ENCODE measurements at places on chromosomes 1 and 21.

DNA sequence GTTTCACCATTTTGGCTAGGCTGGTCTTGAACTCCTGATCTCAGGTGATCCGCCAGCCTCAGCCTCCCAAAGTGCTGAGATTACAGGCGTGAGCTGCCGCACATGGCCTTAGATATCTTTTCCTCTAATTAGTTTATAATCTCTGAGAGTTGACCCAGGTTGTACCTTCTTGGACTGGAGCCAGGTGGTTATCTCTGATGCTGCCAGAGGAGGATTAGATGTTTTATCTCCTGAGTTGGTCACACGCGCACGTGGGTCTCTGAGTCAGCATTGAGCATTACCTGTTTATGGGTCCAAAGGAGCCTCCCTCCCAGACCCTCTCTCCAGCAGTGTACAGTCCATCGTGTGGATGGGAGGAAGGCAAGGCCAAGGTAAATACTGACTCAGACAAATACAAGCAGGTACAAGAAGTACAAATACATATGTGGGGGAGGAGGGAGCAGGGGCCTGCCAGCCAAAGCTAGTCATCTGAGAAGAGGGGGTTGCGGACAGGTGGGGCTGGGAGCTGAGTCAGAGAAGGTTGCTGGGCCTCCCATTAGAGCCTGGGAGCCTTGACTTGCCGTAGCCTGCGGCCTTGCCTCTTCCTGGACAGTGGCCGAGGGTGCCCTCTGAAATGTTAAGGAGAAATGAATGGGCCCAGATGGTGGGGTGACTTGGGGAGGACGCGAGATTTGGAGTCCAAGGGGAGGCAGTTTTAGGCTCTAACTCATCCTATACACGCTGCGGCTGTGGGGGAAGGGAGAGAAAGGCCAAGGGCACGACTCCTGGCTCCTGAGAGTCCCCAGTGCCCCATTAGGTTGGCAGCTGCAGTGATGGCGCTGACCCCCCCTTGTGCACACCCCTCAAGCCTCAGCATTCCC lies 13.1 kb downstream of the IL6R start:
- peak; percentile 42 for DNase-seq

GRCh38 chr1:27577504-27578188 lies 26.3 kb downstream of the AHDC1 start:
- no peak for DNase-seq

DNA sequence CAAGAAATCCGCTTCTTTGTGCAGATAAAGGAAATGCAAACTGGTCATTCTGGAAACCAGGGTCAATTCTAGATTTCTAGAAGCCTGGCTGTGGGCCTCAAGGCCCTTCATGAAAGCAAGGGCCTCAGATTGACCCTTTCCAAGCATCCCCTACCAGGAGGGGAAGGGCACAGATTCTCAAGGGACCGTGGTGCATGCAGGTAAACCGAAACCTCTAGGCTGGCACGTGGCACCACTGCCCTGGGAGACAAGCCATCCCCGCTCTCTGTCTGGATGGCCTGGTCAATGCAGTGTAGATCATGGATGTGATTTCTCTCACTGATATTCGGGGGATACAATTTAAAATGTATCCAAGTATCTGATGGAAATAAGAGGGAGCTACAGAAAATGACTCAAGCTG lies 69.4 kb downstream of the TOMM20 start:
- DNase-seq, result no peak

GRCh38 chr1:32200226-32201010 lies at the start of gene CCDC28B:
Gene CCDC28B, plus strand, starts transcription at chr1:32200595. Its CDS starts 1,341 bp downstream, at chr1:32201936.
- peak; percentile 64 for DNase-seq

DNA sequence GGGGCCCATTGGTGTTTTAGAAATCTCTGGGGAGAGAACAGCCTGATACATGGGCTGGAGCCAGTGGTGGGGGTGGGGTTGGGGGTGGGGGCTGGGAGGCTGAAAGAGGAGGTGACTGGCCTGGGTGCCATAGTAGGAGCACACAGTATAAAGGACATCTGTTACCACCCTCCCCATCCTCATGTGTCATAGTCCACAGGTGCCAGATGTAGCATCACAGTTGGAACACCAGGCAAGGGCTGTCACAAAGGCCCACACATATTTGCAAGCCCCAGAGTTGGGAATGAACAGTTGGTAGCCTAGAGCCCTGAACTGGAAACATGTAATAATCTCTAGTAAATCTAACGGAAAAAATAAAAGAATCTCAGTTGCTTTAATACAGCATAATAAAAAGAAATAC lies 55.1 kb upstream of the CR2 start:
- DNase-seq, result no peak

DNA sequence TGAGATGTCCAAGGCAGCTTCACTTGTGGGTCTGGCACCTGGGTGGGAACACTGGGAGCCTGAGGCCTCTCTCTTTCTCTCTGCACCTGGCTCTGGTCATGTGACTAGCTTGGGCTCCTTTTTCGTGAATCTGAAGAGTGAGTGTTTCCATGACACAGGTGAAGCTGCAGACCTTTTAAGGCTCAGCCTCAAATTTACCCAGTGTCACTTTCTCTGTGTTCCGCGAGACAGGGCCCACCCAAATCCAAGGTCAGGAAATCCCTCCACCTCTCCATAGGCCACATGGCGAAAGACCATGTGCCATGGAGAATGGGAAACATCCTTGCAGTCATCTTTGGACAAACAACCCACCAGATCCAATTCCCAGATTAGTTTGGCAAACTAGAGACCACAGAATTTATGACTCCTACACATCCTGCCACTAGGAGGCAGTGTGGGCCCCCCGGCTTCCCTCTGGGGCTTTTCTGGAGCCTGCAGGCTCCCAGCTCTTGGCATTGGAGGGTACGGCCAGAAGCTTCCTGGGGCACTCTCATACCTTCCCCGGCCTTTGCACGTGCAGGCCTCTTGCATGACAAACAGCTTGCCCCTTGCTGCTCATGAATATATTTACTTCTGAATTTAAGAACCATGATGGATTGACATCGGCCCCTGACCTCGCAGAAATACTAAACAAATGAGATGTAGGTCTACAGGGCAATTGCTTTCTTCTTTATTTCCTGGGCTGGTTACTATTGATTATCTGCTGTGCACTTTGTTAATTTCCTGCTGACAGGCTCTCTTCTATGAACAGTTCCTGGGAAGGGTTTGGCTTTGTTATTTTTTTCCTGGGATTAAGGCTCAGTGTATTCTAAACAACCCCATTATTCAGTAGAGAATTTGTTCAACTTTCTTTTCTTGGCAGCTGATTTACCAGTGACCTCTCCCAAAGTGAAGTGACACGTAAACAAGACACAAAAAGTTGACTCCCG lies 180.7 kb downstream of the KAZN start:
- no peak for DNase-seq

GRCh38 chr1:30195424-30196134 lies 527.8 kb downstream of the MATN1 start:
- DNase-seq, result no peak

DNA sequence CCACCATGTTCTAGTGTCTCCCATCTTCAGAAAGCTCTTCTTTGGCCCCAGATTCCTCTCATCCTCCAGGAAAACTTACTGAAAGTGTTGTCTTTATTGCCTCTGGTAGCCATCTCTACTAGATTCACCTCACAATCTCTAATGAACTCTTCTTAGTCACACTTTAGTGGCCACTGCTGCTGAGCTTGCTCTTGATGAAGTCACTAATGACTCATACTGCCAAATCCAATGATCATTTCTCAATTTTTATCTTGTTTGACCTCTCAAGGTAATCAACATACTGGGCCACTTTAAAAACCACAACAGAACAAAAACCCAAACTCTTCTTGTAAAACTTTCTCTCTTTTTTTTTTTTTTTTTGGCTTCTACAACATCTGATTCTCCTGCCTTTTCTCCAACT lies 196.4 kb downstream of the LHX8 start:
- no peak for DNase-seq

All from activated CD8-positive, alpha-beta memory T cell treated with anti-CD3 and anti-CD28 coated beads, Interleukin-2, amount 50 U/mL, for 4 hours (primary cell).